ENCODE measurements at places on chromosomes 5 and 9.

- DNase-seq: no peak
Observed at GRCh38 chr5:177478711-177479646, 5.5 kb upstream of the DBN1 start.

DNA sequence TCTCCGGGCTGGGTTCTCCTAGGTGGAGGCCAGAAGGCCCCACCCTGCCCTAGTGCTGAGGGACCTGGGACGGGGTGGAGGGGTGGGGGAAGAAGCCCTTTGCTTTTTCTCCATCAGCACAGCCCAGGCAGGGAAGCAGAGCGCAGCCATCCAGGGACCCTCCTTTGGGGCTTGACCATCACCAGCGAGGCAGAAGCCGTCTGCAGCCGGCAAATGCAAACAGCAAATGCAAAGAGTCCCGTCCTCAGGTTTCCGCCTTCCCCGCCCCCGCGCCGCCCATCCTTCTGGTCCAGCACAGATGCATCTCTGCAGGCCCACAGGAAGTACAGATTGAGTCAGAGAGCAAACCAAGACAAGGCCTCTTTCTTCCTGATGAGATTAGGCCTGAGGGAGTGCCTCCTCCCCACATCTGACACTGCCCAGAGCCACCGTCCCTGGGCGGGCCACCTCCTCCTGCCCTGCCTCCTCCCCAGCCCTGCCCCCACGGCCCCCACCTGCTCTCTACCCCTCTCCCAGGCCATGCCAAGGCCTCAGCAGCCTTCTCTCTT, 23.4 kb downstream of the CORO2A start:
- no peak for DNase-seq

DNA sequence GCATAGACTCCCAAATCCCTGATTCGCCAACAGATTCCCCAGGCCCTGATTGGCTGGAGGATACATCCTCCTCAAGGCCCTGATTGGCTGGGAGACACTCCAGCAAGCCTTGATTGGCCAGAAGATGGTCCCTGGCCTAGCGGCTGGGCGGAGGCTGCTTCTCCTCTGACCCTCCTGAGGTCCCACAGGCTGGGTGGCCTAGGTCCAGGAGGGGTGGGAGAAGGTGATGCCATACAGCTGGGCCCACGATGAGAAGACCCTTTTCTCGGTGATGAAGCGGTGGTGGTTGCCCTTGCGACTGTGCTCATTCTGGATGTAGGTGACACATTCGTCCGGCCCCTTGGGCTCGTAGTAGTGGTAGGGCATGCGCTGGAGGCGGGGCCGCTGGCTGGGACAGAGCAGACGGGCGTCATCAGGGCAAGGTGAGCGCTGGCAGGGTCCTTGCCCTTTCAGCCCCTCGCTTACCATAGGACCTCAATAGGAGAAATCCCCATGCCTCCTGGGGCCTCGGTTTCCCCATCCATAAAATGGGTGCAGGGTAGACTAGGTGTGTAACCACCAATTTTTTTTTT, 9.0 kb upstream of the AK1 start:
- no peak for DNase-seq

- no peak for DNase-seq
Observed at GRCh38 chr5:85278193-85278592, 893.5 kb upstream of the EDIL3 start.

DNA sequence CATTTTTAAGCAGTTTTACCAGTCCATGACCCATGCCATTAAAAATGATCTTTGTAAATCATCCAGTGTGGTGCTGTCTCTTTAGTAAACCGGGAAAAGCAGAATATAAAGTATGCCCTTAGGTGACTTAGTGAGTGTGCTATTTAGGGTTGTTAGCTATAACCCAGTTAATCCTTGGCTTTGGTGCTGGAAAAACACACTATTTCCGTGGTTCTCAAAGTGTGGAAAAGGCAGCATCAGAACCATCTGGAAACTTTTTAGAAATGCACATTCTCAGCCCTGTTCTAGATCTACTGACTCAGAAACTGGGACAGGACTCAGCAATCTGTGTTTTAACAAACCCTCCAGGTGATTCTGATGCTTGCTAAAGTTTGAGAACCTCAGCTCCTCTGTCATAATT, 123.6 kb upstream of the ZNF608 start:
- no peak for DNase-seq

- no peak for DNase-seq
Observed at GRCh38 chr5:134430001-134430569, 18.4 kb upstream of the CDKN2AIPNL start.

GRCh38 chr5:80370390-80370789, 37.5 kb upstream of the ZFYVE16 start:
- peak; percentile 45 for DNase-seq

- no peak for DNase-seq
Observed at GRCh38 chr9:30722065-30722464, 1662.4 kb upstream of the ACO1 start.

GRCh38 chr9:108277216-108277615, 578.6 kb downstream of the ACTL7B start:
- DNase-seq: no peak

GRCh38 chr5:61933787-61934626, 372.0 kb upstream of the KIF2A start:
- DNase-seq: peak; percentile 68

DNA sequence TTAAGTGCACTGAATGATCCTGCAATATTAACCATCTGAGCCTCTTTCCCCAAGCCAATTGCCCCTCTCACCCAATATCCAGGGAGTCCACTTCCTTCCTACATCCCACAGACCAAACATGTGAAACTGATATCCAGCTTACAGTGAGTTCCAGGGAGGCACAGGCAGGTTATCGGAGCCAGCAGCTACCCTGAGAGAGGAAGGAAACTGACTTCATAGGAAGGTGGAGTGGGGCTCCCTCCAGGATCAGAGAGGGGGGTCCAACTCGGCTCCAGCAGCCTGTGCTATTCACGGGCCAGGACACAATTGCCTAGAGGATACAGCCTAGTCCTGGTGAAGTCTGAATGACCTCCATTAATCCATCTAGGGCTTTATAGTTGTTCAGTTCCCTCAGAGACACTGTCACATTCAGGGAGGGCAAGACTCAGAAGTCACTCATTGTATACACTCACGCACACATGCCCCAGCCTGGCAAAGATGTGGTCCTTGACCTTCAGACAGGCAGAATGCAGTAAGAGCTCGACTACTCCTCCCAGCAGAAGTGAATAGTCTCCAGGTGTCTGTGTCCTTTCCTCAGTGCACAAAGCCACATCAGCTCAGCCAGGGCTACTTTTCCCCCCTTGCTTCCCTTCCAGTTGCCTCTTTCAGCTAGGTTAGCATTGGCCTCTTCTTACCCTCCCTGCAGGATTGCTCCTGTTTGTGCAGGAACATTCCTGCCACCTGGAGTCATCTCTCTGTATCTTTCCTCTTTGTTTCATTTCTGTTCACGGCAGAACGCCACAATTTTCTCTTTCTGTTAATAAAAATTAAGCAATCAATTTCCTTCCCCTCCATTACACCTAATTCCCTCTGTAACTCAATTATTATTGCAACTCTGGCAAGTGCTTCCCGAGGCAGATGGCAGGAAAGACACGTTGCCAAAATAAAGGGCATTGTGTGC, 501.7 kb downstream of the ARHGEF28 start:
- DNase-seq: no peak

DNA sequence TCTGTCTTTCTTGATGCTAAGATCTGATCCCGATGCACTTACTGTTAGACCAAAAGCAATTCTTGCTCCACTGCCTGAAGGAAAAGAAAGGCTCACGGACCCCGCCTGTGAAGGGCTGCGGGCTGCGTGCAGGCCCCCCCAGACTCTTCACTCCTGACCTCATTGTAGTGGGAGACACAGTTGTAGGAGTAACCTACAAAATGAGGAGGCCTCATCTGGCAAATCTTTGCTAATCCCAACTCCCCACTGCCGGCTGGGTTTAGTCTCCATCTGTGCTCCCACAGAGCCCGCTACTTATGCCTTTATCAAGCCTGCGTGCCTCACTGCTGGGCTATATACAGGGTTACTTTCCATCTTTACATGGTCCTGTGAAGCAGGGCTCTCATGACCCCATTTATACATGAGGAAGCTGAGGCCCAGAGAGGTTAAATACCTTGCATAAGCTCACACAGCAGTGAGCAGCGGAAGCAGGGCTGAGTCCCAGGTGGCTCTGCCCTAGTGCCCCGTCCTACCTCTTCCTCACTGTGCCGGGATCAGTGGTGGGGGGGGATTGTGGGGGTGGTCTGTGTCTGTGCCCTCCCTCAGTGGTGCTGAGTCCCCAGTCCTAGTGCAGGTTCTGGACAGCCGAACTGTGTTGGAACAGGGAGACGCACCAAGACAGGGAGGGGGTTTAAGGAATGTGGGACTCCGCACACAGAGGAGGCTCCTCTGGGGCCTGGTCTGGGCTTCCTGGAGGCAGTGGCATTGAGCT, 43.9 kb upstream of the RNF130 start:
- no peak for DNase-seq

GRCh38 chr5:7794311-7794710, 56.6 kb downstream of the CFAP90 start:
- peak; percentile 59 for DNase-seq

GRCh38 chr5:150377964-150378694, 20.6 kb downstream of the TCOF1 start:
- DNase-seq: no peak

DNA sequence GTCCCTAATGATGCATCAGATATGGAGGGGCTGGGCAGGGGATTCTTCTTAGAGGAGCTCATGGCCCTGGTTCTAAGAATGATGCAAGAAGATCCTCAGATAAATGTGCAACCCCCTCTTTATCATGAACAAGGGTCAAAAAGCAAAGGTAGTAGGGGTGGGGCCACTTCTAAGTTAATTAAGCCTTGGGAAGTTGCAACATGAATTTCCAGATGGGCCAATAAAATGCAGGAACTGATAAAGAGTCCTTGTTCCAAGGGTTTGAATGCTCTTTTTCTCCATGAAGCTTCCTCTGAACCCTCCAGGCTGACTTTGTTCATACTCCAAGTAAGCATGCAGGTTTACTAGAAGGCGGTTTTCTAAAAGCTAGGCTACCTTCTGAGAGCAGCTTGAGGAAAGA, 25.6 kb downstream of the PCA3 start:
- DNase-seq: no peak

- DNase-seq: no peak
Observed at GRCh38 chr5:53783624-53784228, 223.3 kb downstream of the NDUFS4 start.

Data from globus pallidus (tissue), 1 donor.